ENCODE measurements at places on chromosomes 2 and 18. TPM values are rescaled to one million over a fixed set of nuclear protein-coding genes. Genes with fewer than 3 reads are reported as not detected.

MRO gene
- total RNA-seq = not detected

TTC27 gene
- total RNA-seq = 26.5 TPM

ZNF892 gene
- 5.1 TPM for total RNA-seq

ANKRD44 gene
- total RNA-seq = 13.7 TPM

DCC gene
- not detected for total RNA-seq
